Hypothalamus (tissue), 51 donors: ENCODE measurements at places on chromosomes 16 and 17.

GRCh38 chr16:5309946-5310611, 212.5 kb upstream of the EEF2KMT start:
- no peak for DNase-seq

GRCh38 chr17:82272495-82273326, 789 bp downstream of the CSNK1D start:
- no peak for DNase-seq

DNA sequence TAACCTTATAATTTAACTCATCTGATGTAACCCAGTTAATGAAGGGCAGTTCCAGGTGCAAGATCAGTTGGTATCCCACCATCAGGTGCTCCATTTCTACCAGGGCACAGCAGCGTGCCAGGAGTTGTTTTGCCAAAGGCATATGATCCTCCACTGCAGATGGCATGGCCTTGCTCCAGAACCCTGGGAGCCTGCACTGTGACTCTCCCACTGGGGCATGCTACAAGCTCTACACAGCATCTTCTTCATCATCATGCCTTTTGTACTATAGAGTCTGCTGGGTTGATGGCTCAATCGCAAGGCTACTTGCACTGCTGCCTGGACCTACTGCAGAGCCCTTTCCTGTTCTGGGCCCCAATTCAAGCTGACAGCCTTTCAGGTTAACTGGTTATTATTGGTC, 11.3 kb upstream of the MAPT start:
- no peak for DNase-seq

DNA sequence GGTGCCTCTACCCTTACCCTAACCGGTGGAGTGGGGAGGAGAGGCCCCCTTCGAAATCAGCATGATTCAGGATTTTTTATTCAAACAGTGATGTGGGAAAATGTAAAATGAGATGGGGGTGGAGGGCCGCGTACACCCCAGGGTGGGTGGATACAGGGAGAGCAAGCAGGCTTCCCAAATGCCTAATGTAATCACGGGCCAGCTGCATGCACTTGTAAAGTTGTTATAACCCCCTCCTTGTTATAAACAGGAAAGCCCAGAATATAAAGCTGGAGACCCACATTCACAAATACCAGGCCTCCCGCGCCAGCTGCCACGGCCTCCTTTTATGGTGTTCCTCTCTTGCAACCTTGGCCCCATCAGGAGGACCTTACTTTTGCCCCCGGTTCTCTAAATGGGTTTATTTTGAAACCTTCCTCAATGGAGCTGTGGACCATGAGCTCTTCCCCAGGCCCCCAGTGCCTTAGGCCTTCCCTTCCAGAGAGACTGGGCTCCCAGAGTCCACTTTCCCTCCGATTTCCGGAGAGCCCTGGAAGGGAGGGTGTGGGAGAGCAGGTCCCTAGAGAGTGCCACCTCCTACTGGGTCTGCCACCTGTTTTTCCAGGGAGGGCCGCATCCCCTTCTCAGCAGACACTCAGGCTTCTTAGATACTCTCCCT, 906 bp upstream of the FOXL1 start:
- DNase-seq = no peak

GRCh38 chr17:76992891-76993290, 124.7 kb downstream of the MGAT5B start:
- no peak for DNase-seq

GRCh38 chr16:58049232-58050185, 24.0 kb downstream of the MMP15 start:
- DNase-seq = no peak

DNA sequence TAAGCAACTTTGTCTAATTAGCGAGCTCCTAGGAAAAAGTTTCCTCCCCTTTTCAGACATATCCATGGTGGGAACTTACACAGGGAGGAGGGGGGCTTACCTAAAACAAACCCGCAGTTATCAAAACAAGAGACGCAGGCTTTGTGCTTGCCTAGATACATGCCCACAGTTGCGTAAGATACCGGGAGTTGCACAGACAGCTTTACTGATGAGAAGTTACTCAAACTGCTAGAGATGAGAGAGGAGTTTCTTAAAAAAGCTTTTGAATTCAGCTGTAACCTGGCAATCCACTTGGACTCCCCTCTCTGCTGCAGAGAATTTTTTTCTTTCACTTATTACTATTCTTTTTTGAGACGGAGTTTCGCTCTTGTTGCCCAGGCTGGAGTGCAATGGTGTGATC, 6.8 kb upstream of the ZP2 start:
- DNase-seq = no peak

- no peak for DNase-seq
These were observed 13.9 kb upstream of the TNRC6C start for GRCh38 chr17:77944390-77945222.

GRCh38 chr16:89184933-89185794, 13.6 kb downstream of the CDH15 start:
- no peak for DNase-seq

- no peak for DNase-seq
These were observed 143.9 kb downstream of the ANKFN1 start for GRCh38 chr17:56297184-56297583.

DNA sequence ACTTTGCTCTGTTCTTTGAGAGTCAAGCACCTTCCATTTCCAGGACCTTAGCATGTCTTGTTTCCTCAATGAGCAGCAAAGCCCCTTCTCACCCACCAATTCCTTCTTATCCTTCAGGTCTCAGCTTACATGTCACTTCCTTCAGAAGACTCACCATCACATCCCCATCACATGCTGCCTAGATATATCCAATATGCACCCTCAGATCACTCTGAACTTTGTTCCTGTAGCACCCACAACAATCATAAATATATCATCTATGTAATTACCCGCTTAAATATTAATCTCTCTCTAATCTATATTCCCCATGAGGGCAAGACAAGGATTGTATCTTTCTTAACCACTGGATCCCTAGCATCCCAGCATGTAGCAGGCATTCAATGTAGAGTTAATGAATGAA, 30.4 kb downstream of the KANSL1 start:
- DNase-seq = no peak

DNA sequence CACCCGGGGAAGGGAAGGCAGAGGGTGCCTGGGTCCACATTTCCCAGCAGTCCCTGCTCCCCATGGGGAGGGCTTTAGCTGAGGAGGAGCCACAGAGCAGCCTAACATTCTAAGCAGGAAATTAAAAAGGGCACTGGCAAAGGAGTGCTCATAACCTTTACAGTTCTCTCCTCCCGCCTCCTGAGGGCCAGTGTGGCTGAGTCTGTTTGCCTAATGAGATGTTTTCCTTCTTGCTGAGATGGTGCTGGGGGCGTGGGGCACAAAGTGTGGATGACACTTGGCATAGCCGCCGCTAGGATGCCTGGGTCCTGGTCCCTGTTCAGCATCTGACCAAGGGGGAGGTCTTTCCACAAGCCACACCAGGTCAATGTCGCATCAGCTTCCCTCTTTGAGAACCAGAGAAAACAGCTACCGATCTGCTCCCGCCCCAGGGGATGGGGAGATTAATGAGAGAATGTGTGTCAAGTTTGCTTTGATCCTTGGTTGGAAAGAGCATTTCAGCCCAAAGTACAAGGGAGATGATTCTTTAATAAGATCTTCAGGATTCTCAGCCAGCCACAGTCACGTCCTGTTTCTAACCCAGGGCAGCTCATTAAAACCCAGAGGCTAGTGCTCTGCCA, 5.8 kb downstream of the KIF18B start:
- no peak for DNase-seq

DNA sequence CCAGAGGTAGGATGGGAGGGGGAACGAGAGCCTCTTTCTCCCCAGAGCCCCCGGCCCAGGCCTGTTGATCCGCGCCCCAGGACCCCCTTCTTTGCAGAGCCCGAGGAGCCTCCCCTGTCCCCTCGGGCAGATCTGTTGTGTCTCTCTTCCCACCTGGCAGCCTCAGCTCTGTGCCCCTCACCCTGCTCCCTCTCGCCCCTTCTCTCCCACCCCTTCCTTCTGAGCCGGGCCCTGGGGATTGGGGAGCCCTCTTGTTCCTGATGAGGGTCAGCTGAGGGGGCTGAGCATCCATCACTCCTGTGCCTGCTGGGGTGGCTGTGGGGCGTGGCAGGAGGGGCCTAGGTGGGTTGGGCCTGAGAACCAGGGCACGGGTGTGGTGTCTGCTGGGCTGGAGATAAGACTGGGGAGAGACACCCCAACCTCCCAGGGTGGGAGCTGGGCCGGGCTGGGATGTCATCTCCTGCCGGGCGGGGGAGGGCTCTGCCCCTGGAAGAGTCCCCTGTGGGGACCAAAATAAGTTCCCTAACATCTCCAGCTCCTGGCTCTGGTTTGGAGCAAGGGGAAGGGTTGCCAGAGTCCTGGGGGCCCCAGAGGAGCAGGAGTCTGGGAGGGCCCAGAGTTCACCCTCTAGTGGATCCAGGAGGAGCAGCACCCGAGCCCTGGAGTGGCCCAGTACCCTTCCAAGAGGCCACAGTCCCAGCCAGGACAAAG, 65.4 kb downstream of the MRC2 start:
- DNase-seq = no peak

DNA sequence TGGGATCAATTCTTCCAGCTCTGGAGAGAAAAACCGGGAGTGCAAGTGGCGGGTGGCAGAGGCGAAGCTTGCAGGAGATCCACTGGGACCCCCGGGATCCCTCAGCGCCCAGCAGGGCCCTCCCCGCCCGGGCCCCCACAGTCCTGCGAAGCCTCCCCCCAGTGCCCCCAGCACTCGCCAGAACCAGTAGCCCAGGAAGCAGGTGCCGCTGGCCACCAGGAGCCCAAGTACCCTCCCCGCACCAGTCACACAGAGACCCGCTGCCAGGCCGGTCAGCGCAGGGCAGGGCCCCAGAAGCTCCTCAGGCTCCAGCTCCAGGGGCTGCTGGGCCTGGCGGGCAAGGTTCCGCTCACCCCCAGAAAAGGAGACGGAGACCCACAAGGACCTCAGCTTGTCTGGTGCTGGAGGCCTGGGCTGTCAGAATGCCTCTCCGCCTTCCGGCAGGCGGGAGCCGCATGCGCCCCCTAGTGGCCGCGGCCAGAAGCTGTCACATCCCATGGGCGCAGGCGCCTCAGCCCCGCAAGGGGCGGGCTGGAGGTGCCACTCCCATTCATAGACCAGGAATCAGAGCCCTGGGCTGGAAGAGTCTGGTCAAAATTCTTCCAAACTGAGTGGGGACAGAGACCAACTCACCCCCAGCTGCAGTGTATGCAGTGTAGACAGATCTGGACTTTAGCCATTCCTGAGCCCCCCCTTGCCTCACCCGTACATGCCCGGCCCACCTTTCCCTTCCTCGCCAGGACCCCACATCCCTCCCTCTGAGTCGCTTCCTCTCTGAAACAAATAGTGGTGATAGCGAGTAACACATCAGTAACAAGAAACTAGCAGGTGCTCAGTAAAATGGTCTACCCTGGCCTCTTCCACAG, 1002.3 kb downstream of the KCNJ18 start:
- DNase-seq = no peak

DNA sequence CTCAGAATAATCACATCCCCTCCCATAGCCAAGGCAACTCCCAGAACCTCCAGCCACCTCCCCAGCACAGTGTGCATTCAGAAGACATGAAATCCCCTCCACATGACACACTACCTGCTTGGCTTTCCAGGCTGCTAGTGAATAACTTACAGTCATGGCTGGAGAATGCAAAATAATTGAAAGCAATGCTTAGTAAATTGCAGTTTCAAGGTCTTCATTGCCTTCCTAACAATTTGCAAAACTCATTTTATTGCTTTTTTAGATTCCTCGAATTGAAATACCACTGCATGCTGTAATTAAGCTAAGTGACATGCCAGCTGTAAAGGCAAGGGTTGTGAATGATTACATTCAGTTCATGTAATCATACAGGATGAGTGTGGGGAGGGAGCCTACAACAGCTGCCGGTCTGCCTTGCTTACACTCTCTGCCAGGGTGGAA, 29.0 kb upstream of the HOXB13 start:
- no peak for DNase-seq

- peak; percentile 77 for DNase-seq
These were observed 28.0 kb upstream of the SNN start for GRCh38 chr16:11639925-11640899.

DNA sequence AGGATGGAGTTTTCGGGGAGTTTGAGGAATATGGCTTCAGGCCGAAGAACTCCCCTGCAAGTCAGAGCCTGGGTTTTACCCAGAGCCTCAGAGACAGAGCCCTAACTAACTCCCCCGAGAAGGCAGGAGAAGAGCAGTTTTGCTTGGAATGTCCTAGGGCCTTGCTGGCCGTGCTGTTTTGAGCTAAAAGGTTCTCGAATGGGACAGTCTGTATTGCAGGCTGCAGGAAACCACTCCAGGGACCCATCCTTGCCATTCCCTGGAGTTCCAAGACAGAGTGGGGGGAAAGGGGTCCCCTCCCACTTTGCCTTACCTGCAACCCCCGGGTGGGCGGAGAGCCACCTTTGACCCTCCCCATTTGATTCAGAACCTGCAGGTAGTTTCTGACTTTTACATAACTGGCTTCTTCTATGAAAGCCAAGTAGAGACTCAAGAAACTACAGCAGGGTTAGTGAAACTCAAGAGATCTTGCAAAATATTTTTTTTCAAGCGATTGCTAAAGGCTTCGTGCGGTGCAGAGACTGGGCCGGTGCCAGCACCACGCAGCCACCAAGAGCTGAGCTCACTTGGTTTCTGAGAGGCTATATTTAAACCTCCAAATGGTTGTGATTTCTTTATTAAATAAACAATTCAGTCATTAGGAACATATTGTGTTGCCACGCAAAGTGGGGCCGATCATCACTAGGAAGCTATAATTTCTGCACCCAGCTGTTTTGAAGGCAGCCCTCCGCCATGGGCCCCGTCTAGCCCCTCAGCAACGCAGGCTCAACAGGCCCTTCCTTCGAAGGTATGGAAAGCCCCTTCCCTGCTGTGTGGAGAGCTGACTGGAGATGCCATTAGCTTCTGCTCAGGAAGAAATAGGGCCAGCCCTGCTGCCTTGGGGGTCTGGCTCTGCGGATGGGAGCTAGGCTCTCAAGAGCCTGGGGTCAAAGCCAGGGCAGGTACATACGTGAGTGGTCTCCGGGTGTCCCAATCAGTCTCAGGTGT, 223.0 kb downstream of the NTN1 start:
- DNase-seq = no peak
